Activated T-helper 2 cell treated with anti-CD3 and anti-CD28 coated beads, Interferon-gamma antibody, Interleukin-2, Interleukin-4, amounts not matched to agents 10 μg/mL and 5 μg/mL and 100 μg/mL, durations not matched to agents 14 hours and 24 hours and 36 hours (primary cell): ENCODE measurements at places on chromosomes 12 and 14. TPM values are rescaled to one million over a fixed set of nuclear protein-coding genes. Genes with fewer than 3 reads are reported as not detected.

CKB gene
- total RNA-seq = 14.0 and 15.3 TPM in 2 replicates

- peaks cover 7% of the 10 kb centered on the region for H3K4me1 ChIP-seq
- H3K27me3 ChIP-seq = no peaks in the 10 kb centered on the region
- H3K36me3 ChIP-seq = no peaks in the 10 kb centered on the region
These were observed 227.1 kb downstream of the CEP128 start for GRCh38 chr14:80714474-80714873.

DNA sequence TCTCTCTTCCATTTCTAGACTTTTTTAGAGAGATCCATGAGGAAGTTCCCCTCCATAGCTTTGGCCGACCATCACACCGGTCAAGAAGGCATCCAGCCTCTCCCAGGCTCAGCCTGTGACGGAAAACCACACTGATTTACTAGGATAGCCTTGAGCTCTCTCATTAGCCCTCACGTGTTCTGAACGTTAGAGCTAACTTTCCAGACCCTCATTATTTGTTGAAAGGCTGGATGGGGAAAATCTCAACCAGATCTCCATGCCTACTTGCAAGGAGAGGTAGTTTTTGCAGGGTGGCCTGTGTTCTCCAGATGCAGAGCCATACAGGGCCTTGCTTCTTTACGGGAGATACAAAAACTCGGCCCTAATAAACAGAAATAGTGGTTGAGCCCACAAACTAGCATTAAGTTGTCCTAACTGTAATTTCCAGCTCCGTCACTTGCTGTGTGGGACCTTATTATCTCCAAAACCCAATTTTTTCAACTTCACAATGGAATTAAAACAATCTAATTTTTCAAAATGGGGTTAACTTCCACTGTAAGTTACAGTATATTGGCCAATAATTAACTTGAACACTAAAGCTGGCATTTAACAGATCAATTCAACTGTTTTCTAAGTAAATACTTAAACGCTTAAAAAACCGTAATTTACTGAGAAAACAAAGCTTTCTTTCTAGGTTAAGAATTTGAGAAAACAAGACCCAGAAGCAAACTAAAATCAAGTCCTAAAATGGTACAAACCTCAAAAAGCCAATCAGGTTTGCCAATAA lies 65.3 kb downstream of the KLHL28 start:
- H3K27me3 ChIP-seq = no peaks in the 10 kb centered on the region
- H3K36me3 ChIP-seq = peaks cover 11% of the 10 kb centered on the region
- H3K4me3 ChIP-seq = peak overlapping the region; percentile 92
- peaks cover 18% of the 10 kb centered on the region for H3K4me1 ChIP-seq

GRCh38 chr14:93304771-93305170 lies 28.1 kb downstream of the BTBD7 start:
- peaks cover 7% of the 10 kb centered on the region for H3K4me1 ChIP-seq
- H3K36me3 ChIP-seq = no peaks in the 10 kb centered on the region
- H3K27me3 ChIP-seq = no peaks in the 10 kb centered on the region
- H3K27ac ChIP-seq = no peak overlapping the region

DNA sequence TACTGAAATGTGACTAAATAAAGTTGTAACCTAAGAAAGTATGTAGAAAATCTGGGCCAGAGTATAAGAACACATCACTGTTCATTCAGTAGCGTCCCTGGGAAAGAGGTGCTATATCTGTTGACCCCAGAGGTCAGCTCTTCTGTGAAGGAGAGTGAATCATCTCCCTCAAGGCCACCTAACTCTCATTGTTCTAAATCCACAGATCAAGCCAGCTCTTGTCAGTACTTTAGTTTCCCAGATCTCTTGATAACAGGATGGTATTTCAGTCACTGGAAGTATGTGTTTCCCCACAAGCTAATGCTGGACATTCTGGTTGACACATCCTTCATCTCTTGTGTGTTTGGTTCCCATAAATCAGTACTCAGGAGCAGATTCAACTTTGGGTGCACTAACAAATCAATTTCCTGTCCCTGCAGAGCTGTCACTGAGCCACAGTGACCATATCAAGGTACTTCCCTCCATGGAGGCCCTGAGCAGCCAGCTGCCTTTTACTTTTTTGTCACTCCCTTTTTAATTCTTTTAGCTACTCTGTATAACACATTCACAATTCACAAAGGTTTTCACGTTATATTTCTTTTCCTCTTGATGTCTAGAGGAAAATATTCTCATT lies 7.8 kb downstream of the KRT1 start:
- peaks cover 13% of the 10 kb centered on the region for H3K4me1 ChIP-seq
- H3K4me3 ChIP-seq = no peak overlapping the region
- no peaks in the 10 kb centered on the region for H3K36me3 ChIP-seq
- no peak for DNase-seq
- no peak overlapping the region for H3K27ac ChIP-seq

- H3K27ac ChIP-seq = no peak overlapping the region
- no peak for DNase-seq
- H3K4me3 ChIP-seq = no peak overlapping the region
- H3K27me3 ChIP-seq = peaks cover 14% of the 10 kb centered on the region
These were observed 23.6 kb upstream of the TMEM260 start for GRCh38 chr14:56555921-56556570.
